ENCODE measurements at places on chromosomes 6 and 20.

GRCh38 chr20:17570347-17571152, 675 bp downstream of the DSTN start:
- DNase-seq = peak; percentile 33

GRCh38 chr6:44428682-44429081, 41.2 kb downstream of the CDC5L start:
- DNase-seq = peak; percentile 33

- DNase-seq = no peak
Measured at GRCh38 chr6:120935908-120936307, 398.4 kb downstream of the TBC1D32 start.

DNA sequence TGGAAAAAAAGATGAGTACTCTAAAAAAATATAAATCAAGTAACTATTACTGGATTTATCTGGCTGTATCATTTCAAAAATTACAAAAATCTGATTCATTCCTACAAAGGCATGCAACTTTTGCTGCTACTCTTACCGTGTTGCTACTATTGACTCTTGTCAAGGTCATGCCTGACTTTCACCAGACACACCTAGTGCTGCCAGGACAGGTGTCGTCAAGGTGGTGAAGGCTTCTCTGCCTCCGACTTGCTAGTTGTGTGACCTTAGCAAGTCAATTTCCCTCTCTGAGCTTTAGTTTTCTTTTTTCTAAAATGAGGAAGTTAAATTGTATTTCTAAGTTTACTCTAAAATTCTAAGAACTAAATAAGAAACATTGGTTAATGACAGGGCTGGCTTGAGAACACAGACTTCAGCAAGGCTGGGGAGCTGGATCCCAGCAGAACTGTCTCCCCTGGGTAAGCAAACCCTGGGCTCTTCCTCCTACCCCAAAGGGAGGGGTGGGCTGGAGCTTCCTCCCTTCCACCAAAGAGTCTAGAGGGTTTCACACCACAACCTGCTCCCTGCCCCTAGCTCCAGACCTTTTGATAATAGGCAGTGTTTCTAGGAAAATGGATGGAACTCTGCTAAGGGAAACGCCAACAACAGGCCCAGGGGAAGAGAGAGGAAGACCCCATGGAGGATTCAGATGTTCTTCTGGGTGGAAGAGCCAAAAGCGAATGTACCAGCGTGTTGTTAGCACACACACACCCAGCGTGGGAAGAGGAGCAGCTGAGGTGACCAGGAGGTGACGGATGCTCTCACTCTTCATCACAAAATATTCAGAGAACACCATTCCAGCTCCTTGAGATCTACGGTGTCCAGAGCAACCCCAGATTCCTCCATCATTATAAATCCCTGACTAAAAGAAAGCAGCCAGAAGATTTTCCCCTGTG, 47.9 kb upstream of the CITED2 start:
- no peak for DNase-seq

DNA sequence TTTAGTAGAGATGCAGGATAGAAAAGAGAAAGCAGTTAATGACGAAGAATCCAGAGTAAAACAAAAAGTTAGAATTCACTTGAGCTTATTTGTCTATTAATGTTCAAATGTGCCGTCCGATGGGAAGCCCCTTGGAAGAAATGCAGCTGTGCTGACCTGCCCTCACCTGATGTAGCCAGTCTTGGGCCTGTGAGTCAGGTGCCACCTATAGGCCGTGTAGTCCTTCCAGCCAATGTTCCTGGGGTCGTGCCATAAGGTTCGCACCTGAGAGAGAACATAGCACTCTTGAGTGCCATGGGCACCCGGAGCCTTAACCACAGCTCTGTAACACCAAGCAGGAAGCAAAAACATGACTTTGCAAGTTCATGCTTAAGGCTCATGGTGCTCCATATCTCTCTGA, 32.4 kb downstream of the THBS2 start:
- DNase-seq = no peak

- DNase-seq = peak; percentile 11
Measured at GRCh38 chr6:128554302-128554701, 33.9 kb upstream of the PTPRK start.

- no peak for DNase-seq
Measured at GRCh38 chr6:70080443-70081070, 214.2 kb downstream of the COL19A1 start.

GRCh38 chr6:11356404-11357155, 124.1 kb upstream of the NEDD9 start:
- no peak for DNase-seq

DNA sequence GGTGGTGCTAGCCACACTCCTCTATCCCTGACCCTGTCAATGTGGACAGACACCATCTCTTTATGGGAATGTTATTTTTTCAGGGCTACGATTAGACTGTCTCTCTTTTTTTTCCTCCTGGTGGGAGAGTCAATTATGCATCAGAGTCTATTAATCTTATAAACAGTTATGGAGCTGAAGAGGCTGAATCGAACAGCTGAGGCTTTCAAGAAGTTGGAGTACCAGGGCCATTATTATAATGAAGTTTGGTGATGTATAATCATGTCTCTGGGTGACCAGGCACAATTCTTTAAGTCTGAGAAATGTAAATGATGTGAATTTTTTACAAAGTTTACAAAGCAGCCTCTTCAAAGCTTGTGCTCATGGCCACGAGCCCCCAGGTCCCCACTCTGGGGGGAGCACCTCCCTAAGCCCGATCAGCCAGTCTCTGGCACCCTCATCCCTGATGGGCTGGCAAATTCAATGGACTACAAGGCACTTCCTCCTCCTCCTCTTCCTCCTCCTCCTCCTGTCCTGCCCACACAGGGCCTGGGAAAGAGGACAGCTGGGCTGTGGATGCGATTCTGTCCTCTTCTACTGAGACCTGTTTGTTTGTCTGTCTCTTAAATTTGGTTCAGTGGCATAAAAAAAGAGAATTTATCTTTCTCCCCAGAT, 43.9 kb upstream of the QKI start:
- no peak for DNase-seq

- DNase-seq = peak; percentile 47
Measured at GRCh38 chr20:38730989-38731737, 6.9 kb downstream of the SLC32A1 start.

GRCh38 chr6:123000244-123000770, 4.3 kb downstream of the CLVS2 start:
- DNase-seq = no peak

Data from fibroblast of skin of abdomen (primary cell).